ENCODE measurements at places on chromosomes 6 and 20. TPM values are rescaled to one million over a fixed set of nuclear protein-coding genes. Genes with fewer than 3 reads are reported as not detected.

DEFB126 gene
- not detected for total RNA-seq

SLC13A3 gene
- 3.1 TPM for total RNA-seq

KCNB1 gene
- not detected for total RNA-seq

PHF1 gene
- total RNA-seq, result 16.5 TPM

CGAS gene
- 10.0 TPM for total RNA-seq

MOCS3 gene
- 9.6 TPM for total RNA-seq

FAM110A gene
- 2.9 TPM for total RNA-seq

FYN gene
- total RNA-seq, result 66.9 TPM

CALHM4 gene
- not detected for total RNA-seq

MYL9 gene
- total RNA-seq, result 19.3 TPM

PARD6B gene
- total RNA-seq, result 1.7 TPM

QKI gene
- total RNA-seq, result 256 TPM

SLC32A1 gene
- not detected for total RNA-seq

DLL1 gene
- total RNA-seq, result 0.36 TPM

PLAGL2 gene
- 5.3 TPM for total RNA-seq

SLC35A1 gene
- 23.6 TPM for total RNA-seq

C6orf132 gene
- 0.34 TPM for total RNA-seq

PRL gene
- total RNA-seq, result not detected

SOBP gene
- total RNA-seq, result 2.8 TPM

EEF1A2 gene
- 0.34 TPM for total RNA-seq

ECT2L gene
- not detected for total RNA-seq

SLC52A3 gene
- not detected for total RNA-seq

IRF4 gene
- total RNA-seq, result 186 TPM

MROH8 gene
- 4.8 TPM for total RNA-seq

MRPS18B gene
- 117 TPM for total RNA-seq

ELOVL4 gene
- total RNA-seq, result 3.7 TPM

ANGPT4 gene
- total RNA-seq, result not detected

CD83 gene
- total RNA-seq, result 8.9 TPM

RSPO3 gene
- 0.67 TPM for total RNA-seq

MACROD2 gene
- total RNA-seq, result 2.9 TPM

SRMS gene
- not detected for total RNA-seq

PLN gene
- not detected for total RNA-seq

PNLDC1 gene
- not detected for total RNA-seq

RBPJL gene
- total RNA-seq, result not detected

TNXB gene
- total RNA-seq, result 0.15 TPM
